ENCODE measurements at places on chromosomes 5 and 9.
A peak's percentile ranks its signal among the peaks of the same experiment; 100 is the strongest.

DNA sequence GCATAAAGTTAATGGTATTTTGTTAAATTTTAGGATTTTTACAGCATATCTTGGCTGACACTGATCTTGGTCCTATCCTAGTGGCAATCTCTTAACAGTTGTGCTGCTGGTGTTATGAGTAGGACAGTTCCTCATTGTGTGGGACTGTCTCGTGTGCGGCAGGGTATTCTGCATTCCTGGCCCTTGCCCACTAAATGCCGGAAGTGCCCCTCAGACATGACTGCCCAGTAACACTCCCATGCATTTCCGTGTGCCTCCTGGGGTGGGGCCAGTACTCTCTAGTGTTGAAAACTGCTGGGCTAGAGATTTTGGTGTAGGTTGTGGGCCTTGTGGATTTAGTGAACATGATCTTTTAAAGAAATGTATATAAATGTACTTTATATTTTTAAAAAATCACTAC is 227.1 kb upstream of the DMRT1 start:
- DNase-seq, result no peak

- no peak for DNase-seq
Measured at GRCh38 chr5:22837803-22838202, 15.3 kb downstream of the CDH12 start.

DNA sequence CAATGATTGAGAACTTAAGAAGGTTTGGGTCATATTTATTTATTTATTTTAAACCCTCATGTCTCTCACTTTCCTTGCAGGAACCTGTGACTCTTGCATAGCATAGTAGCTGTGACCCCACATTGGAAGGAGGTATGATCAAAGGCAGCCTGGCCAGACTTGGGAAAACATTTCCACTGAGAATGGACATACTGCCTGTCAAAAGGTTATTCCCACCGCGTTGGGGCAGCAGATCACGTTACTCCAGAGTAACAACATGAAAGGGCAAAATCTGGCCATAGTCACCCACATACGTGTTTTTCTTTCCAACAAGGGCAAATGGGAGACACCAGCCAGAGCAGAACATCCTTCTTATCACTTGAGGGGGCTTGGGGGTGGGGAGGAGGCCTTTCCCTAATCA is 95.7 kb downstream of the ARL15 start:
- DNase-seq, result no peak

DNA sequence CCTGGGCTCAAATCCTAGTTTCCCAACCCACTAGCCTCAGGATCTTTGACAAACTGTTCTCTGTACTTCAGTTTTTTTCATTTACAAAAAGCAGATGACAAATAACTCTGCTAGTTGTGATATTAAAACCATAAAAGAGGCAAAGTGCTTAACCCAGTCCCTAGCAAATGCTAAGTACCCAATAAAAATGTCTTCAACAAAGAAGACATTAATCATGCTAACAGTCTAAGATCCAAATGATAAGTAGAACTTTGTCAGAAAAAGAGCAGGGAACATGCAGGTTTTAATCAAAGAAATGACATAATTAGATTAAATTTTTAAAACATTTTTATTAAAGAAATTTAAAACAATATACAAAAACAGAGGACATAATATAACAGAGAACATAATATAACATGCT is 203.0 kb upstream of the ADRA1B start:
- no peak for DNase-seq

DNA sequence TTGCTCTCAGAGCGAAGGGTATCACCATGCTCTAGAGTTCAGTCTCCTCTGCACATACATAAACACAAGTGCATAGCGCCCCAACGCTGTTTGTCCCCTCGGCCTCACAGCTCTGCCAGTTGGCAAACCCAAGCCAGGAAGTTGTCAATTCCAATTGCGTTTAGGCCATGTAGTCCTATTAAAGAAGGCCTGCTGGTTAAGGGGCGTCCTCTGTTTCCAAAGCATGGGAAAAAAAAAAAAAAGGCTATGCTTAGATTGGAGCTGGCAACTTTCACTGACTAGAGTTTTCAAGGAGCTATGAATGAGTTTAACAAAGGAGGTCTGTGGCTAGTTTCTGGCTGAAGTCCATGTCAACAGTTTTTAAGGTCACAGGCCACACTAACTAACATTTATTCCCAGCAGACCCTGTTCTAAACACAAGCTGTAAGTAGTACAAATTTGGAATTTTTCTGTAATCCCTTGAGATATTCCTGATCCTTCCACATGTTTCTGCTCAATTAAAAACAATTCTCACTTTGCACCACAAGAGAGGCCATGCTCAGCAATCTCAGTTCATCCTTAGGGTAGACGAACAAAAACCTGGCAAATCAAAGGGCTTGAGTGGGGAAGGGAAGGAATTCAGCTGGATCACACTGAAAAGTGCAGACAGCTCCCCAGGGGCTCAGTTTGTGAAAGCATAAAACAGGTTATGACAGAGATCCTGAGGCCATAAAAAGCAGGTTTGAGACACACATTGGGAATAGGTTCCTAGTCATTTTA is 187.7 kb downstream of the DENND1A start:
- peak; percentile 39 for DNase-seq

All from fibroblast of skin of left quadriceps (primary cell).